ENCODE measurements at places on chromosomes 2 and 18.

DNA sequence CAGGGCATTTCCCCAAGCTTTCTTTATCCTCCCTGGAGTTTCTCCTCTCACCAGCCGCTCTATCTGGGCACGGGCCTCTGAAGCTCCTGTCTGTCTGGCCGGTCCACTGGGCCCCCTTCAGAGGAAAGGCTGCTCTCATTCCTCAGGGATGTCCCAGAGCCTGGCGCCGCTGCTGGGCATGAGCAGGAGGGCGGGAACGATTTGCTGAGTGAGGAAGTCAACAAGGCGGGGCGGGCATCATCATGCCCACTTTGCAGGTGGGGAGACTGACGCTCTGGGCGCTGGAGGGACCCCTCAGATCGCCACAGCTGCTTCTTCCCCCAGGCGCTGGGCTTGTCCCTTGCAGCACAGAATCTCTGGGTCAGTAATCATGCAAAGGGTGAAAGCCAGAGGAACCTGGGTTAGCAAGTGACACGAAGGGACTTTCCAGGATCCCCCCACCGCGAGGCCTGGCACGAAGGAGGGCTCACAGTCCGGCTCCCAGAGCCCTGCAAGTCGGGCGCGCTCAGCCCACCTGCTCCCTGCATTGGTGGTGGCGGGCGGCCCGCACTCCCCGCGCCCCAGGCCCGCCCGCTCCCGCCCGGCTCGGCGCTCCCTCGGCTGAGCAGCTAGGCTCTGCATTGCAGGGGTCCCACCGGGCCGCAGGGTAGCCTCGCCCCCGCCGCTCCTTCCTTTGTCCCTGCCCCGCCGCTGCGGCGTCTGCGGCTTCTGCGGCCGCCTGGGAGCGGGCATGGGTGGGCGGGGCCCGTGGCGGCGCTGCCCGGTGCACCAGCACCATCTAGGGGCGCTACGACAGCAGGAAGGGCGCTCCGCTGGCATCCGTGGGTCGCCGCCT, 157.8 kb downstream of the CYRIA start:
- DNase-seq: no peak

DNA sequence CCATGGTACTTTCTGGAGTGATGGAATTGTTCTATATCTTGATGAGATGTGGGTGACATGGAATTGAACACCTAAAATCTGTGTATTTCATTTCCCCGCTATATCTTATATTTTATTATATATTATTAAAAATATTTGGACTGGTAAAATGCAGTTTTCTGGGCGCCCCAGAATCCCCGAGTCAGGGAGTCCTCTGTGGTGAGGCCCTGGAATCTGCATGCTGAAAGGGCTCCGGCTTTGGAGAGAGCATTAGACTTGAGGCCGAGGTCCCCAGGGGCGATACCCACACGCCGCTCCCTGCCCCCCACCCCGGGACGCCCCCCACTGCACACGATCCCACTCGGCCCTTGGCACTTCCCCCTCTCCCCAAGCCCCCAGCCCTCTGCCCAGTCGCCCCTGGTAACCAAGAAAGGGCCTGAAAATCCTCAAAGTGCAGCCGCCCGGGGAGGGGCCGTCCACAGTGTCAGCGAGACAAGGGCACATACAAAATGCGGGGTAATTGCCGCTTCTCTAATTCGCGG, 126.0 kb downstream of the ZFP36L2 start:
- DNase-seq: no peak

- no peak for DNase-seq
These were observed 3.3 kb downstream of the UGT1A9 start for GRCh38 chr2:233674995-233675394.

DNA sequence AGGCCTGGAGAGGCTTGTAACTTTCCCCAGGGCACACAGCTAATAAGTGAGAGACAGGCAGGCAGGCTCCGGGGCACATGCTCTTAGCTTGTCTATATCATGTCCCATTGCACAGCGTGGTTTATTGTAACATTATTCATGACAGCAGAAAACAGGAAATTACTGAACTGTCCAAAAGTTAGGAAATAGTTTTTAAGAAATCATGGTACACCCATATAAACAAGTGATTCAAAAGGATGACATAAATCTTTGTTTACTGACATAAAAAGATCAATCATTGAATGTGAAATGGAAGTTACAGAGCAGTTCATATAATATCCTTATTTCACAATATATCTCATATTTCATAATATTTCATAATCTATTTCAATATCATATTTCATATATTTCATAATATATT, 34.3 kb upstream of the TXNDC2 start:
- DNase-seq: no peak

DNA sequence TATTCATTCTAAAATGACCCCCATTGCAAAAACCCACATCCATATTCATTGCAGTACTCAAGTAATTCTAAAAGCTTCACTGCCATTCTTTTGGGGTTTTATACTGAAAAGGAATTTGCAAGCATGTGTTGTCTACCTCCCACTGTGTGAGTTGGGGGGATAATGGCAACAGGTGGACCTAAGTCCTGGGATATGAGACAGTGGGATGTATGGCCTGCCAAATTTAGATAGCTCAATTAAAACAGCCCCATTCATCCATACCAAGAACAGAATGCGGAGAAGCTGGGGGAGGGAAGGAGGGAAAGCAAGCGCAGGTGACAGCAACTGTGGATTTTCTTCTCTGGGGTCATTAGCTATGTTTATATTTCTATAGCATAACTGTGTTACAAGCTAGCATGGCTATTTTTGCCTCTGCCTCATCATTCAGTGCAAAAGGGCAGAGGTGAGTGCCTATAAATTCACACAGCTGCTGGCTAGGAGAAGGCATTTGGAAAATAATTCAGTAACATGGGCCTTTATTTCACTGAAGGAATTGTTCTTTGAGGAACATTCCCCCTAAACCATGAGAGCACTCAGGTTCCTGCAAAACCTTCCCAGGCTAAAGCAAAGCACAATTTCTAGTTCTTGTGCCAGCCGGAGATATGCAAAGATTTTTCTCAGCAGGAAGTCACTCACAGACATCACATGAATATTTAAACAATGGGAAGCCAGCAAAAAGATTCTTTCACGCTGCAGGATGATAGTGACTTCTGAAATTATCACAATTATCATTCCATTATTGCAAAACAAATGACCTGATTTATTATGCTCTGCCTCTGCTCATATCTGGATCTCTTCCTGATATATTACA, 393.9 kb upstream of the ACVR2A start:
- no peak for DNase-seq

DNA sequence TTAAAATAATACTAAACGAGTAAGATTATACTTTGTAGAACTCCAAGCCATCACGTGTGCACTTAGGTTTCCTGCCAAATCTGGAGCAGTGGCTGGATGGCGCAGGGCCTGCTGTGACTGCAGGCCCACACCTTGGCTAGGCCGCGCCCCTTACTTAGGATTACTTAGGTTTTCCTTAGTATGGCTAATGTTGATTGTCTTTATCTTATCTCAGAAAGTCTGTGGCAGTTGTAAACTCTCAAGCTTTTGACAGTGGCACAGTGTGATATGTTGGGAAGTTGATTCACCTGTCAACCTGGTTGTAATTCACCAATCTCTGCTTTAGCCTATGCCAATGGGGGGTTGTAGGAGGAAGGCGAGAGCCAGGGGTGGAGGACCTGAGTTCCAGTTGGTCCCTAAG, 208.4 kb downstream of the ZNF407 start:
- no peak for DNase-seq

GRCh38 chr2:100580367-100581276, 17.8 kb downstream of the PDCL3 start:
- DNase-seq: peak; percentile 81

DNA sequence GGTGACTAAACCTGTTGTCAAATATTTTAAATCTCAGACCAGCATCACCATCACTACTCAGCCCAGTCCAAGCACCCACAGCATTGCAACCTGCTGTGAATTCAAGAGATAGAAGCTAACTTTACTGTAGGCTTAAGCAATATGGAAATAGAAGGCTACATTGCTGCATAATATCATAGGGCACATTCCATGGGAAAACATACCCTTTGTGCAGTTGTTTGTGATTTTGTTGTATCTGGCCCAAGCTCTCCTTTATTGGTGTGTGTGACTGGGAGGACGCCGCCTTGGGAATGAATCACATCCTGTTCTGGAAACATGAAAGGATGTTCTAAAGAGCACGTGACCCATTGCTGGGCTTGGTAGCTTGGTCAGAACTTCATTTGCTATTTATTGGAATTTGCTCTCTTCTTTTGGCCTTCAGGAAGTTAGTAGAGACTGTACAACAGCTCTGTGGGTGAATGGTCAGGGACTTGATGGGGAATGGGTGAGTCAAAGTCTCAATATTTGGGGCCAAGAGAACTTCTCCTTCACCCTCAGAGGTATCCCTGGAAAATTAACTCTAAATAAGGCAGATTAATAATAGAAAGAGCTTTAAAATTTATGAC, 106.8 kb upstream of the SERPINE2 start:
- DNase-seq: no peak

- DNase-seq: no peak
These were observed 23.7 kb downstream of the KIAA2012 start for GRCh38 chr2:202096736-202097135.

GRCh38 chr2:31075431-31075830, 62.8 kb downstream of the GALNT14 start:
- DNase-seq: no peak

GRCh38 chr2:224175538-224175937, 136.5 kb upstream of the SERPINE2 start:
- DNase-seq: no peak

DNA sequence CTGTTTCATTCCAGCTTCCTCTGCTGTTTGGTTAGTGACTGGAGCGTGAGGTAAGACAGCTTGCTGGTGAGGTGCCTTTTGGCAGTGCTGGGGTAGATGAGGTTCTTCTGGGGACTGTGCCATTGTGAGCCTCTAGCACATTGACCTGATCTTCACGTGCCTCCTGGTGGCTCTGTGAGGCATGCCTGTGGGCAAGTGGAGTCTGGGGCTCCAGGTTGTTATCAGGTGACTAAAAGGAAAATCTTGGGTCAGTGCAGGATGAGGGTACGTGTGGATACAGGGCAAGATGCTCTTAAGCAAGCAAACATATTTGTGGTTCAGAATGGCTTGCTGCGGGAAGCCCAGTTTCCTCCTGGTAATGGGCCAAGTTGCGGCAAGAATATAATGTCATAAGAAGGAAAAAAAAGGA, 75.4 kb downstream of the FHOD3 start:
- DNase-seq: no peak

DNA sequence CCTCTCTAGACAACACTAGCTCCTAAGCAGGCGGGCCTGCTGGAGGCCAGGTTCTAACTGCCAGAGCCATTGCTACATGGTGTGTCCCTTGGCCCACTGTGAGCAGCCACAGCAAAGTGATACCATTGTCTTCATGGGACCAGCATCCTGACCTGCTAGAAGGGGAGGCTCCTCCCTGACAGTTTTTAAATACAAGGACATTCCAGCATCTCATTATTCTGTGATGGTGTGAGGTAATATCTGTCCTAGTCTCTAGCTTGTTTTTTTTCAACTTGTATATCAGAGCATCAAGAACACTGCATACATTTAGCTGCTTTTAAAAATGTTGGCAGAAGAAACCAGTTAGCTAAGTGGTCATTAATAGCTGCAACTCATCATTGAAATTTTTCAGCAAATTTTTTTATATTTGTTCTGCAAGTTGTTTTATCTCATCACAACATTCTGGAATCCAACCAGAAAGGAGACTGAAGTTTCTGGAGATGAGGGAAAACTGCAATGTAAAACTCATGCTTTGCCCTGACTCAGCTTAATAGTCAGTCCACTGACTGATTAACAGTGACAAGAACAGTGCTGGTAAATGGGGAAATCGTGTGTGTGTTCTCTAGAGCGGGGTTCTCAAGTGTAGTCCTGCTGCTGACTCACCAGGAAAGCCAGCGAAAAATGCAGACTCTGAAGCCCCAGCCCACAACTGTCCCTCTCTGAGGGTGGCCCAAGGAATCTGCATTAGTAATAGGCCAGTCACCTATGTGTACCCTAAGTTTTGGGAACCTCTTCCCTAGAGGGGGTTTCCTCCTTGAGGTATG, 17.8 kb downstream of the MAPRE3 start:
- DNase-seq: no peak

GRCh38 chr18:23504720-23505119, 1.4 kb downstream of the RMC1 start:
- peak; percentile 16 for DNase-seq

DNA sequence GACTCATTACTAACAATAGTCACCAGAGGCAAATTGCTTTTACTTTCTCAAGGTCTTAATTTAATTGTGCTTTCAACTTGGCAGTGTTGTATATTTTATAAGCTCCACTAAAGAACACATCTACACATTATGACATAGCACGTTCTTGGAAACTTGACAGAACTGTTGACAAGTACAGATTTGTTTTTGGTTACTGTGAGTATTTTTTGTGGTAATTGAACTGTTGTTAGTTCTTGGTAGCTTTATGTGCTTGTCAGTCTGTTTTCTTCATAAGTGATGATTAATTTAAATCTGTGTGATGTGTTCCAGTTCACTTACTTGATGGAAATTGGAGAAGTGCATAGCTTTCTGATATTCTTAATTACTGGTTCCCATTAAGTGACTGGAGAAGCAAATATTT, 63.9 kb downstream of the COMMD1 start:
- DNase-seq: no peak

GRCh38 chr18:24959051-24959476, 392.9 kb downstream of the ZNF521 start:
- DNase-seq: no peak

GRCh38 chr2:41923156-41923786, 124.5 kb upstream of the PKDCC start:
- no peak for DNase-seq

GRCh38 chr2:241873081-241873802, 3.7 kb downstream of the RTP5 start:
- no peak for DNase-seq

GRCh38 chr2:203510941-203511305, 24.2 kb downstream of the RAPH1 start:
- DNase-seq: no peak

GRCh38 chr2:180050246-180050645, 43.1 kb upstream of the CWC22 start:
- no peak for DNase-seq

GRCh38 chr2:205145888-205146287, 536.4 kb upstream of the NRP2 start:
- DNase-seq: no peak
